ENCODE measurements at places on chromosomes 1 and 21.

DNA sequence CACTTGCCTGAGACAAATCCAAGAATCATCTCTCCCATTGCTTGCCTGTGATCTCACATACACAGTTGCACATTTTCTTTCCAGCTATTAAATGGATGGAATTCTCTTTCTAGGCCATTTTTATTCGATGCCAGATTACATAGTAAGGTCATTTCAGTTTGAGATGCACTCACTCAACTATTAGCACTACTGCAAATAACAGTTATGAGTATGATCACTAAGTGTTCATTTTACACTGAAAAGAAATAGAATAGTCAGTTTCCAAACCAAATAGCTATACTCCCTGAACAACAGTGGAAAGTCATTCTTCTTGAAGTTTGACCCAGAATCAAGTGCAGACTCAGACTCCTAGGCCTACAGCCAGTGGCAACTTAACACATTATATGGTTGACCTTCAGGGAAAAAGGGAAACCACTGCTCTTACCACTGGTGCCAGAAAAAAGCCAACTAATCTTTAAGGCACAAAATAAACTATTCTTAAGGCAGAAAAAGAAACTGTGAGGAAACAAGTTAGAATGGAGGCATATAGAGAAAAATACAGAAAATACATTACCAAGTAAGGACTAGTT, 31.5 kb downstream of the WNT2B start:
- no peak for DNase-seq

GRCh38 chr1:28326984-28327383, 1.9 kb upstream of the MED18 start:
- peak; percentile 43 for DNase-seq

DNA sequence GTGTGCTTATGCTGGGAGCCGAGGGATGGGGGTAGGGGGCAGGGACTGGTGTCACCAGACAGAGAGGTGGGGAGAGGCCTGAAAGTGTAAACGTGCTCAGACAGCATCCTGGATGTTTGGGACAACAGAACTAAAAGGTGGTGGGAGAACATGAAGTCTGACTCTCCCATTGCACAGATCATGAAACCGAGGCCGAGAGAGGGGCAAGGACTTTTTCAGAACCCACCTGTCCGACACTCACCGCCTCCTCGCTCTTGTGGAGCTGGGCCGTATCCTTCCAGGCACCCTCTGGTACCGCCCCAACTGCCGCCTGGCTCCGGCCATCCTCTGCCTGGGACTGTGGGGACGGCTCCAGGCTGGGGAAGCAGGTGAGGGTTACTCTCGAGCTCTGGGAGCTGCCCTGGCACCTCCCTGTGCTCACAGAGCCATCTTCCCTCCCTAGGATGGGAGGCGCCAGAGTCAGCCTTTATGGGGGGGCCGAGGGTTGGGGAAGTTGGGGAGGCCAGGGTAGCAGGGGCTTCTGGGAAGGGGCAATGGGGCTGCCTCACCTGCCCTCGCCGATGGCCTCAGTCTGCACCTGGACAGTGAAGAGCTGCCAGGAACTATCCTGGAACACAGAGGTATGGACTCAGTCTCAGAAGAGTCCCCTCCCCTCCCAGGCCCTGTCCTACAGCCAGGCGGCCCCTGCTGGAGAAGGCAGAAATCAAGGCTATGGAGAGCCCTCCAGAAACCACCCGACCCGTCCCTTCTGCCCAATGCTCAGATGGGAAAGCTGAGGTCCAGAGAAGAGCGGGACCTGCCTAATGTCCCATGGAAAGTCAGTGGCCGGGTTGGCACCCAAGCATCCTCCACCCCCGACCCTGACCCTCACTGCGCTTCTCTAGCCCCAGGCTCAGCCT, 7.0 kb downstream of the ATP13A2 start:
- no peak for DNase-seq

DNA sequence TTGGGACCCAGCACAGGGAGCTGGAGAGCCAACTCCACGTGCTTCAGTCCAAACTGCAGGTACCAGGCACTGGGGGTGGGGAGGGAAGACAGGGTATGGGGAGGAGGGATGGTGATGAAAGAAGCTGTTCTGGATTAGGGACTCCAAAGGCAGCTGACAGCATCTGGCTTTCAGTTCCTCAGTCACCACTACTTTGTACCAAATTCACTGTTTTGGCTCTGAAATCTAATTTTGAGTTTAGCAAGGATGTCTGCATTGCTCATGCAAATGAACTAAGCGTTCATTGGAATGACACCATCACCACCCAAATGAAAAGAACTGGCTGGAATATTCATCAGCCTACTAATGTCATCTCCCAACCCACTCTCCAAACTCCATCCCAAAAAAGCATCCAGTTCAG, 8.7 kb downstream of the C1orf74 start:
- DNase-seq, result no peak

- DNase-seq, result no peak
Measured at GRCh38 chr21:41927727-41928409, 25.9 kb downstream of the C2CD2 start.

DNA sequence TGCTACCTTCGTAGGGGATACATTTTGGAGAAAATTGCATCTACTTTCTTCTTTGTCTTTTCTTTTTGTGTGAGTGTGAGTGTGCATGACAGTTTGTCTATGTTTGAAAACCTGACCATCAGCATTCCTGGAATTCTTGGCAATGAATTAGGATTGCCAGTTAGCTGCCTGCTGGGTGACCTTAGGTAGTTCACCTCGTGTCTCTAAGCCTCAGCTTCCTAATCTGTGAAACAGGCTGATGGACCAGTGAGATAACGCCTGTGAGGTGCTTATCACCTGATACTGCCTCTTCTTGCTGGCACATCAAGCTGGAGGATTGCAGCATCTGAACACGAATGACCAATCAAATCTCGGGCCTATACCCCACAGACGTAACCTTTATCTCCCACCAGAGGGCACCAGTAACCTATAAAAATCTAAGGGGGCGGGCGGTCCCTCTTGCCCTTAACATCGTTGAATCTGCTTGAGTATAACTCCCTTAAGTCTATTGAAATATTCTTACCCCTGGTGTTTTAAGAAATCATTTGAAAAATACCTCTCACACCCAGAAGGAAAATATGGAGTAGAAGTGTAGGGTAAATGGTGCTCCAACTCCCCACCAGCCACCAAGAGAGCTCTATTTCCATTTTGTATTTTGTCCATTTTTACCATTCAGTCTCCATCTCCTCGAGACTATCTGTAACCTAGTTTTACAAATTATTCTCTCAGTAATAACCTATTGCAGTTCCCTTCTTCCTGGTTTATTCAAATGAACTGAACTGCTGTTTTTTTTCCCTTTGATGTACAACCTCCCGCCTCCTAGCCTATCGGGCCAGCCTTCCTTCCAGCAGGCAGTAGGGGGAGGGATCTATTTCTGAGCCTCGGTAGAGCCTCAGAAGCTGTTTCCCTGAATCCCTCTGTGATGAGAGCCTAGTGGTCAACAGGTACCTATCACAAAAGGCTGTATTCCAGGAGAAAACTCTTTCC, 49.7 kb downstream of the MDM4 start:
- DNase-seq, result peak; percentile 97

DNA sequence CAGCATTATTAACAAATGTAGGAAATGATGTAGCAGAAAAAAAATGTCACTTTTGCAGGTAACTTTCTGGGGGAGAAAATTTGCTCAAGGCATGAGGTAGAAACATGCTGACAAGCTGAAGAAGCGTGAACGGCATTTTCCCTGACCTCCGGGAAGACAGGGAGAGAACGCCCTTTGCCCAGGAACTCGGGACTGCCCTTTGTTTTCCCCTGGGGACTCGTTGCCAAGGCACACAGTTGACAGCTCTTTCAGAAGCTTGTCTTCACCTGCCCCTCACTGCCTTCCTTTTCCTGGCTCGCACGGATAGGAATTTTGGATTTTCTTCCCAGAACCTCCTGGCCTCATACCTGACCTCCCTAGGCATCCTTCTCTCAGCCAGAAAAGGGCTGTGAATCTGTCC, 52.7 kb upstream of the COA6 start:
- DNase-seq, result no peak

GRCh38 chr1:217590598-217590997, 40.3 kb downstream of the GPATCH2 start:
- no peak for DNase-seq

DNA sequence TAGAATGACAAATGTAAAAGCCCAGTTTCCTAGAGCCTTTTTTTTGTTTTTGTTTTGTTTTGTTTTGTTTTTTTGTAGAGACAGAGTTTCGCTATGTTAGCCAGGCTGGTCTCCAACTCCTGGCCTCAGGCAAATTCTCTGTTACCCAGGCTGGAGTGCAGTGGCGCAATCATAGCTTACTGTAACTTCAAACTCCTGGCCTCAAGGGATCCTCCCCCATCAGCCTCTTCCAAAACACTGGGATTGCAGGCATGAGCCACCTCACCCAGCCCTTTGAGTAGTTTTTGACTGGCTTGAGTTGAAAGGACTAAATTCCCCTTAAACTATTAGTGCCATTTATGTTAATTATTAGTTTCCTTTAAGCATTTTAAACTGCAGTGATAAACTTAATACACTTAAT, 28.8 kb upstream of the ZBTB18 start:
- no peak for DNase-seq

DNA sequence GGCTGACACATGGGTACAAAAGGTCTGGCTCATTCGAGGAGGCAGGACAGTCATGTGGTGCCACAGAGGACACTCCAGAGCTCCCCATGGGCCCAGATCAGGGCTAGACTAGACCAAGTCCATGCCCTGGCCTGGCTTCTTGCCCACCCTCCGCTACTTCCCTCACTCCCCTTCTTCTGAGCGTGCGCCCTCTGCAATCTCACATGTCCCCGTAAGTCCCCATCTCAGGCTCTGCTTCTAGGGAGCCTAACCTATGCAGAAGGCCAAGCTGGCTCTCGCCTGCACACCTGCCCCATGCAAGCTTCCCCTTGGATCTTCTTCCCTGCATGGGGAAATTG, 553.6 kb downstream of the PTPRU start:
- no peak for DNase-seq

DNA sequence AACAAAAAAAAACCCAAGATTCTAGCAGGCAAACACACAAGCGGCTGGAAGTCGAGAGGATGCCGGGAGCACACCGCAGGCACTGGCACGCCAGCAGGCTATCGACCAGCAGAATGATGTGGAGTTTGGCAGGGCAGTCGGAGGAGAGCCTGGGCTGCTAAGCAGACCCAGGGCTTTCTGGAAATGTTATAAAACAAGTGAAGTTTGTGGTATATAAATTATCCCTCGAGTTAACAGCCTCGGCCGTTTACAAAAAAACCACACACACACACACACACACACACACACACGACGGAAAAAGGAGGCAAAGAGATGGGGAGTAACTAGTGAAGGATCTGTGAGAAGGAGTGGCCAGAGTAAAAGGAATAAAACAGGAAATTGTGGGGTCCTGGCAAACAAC, 87.2 kb upstream of the IVNS1ABP start:
- no peak for DNase-seq

GRCh38 chr1:36572142-36572715, 89.5 kb upstream of the CSF3R start:
- DNase-seq, result peak; percentile 51

- no peak for DNase-seq
Measured at GRCh38 chr1:155553349-155553748, 9.3 kb downstream of the ASH1L start.

All from NCI-H82 (cell line).